NCI-H1092 treated with DMSO at 0.1 percent for 48 hours (cell line): ENCODE measurements at places on chromosomes 1 and 21.

DNA sequence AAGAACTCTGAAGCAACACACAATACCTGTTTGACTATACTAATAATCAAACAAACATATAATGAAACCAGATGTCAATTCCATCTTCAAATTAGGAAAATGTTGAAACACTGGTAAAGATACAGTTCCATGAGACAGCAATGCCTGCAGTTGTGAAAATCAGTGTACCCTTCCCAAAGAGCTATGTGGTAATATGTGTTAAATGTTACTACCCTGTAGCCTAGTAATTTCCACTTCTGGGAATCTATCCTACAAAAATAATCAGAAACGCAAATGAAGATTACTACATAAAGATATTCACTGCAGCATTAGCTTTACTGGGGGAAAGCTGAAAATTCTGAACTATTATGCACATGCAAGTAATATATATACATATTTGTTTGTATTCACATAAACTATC is 16.9 kb downstream of the GLIS1 start:
- DNase-seq: no peak

- no peak for DNase-seq
Observed at GRCh38 chr1:99648107-99648506, 2.2 kb downstream of the PALMD start.

GRCh38 chr1:209595599-209596285 is 12.2 kb downstream of the CAMK1G start:
- DNase-seq: no peak

DNA sequence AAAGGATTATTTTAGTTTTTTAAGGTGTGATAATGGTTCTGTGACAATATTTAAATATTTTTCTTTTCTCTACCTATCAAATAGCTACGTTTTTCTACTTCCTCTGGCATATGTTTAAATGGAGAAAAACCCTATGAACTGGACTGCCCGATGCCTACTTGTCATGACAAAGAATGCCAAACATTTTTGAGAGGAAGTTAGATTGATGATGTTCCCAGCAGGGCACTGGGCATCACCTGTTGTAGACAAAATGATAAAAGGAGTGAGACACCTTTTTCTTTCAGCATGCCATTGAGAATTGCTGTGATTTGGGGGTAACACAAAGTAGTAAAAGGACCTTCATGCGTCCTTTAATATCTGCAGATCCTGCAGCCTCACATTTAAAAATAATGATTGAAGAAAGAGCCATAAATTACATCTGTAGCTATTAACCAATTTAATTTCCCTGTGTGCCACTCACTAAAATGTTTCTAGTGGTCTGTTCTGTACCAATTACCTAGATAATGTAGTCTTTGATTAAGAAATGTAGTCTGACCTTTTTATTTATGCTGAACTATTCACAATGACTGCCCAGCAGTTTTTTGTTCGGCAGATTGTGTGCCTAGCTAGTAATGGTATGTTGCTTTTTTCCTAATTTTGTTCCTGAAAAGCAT is 47.6 kb downstream of the RPL5 start:
- no peak for DNase-seq

- DNase-seq: no peak
Observed at GRCh38 chr1:94228640-94229375, 8.6 kb downstream of the ARHGAP29 start.

DNA sequence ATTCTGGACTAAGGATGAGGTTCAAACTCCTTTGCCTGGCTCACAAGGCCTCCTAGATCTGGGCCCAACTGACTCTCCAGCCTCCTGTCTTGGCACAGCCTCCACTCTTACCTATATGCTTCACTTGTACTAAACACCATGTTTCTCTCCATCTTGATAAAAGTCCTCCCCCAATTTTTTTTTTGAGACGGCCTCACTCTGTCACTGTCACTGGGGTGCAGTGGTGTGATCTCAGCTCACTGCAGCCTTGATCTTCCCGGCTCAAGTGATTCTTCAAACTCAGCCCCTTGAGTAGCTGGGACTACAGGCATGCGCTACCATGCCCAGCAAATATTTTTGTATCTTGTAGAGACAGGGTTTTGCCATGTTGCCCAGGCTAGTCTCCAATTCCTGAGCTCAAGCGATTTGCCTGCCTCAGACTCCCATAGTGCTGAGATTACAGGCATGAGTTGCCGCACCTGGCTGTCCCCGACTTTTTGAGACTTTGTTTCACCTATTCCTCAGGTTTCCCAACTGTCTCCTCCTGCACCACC is 39.7 kb downstream of the CD34 start:
- DNase-seq: no peak

DNA sequence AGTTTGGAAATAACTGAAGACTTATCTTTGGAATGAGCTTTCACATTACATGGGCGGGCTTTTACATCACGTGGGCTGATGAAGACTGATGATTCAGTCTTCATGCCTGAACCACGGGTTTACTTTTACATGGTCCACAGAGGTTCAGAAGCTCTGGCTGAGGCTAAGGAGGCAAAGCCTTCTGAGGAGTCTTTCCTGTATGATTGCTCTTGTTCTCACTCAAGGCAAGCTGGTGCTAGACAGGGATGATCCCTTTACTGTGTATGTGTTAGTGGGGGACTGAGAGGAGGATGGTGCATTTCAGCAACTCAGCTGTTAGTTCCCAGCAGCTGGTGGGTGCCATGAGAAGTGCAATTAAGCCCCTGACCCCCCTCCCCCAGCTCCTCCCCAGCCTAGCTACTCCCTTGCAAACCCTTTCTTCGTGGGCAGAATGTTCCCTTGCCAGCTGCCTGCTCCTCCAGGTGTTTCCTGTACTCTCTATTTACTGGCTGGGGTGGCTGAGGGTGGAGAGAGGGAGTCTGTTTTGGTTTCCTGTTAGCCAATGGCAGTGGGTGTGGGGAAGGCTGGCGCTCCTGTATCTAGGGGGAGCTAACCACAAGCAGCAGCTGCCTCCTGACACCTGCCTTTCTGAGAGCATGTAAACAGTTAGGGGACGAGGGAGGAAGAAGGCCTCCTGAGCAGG is 15.4 kb downstream of the BTG2 start:
- DNase-seq: peak; percentile 99

DNA sequence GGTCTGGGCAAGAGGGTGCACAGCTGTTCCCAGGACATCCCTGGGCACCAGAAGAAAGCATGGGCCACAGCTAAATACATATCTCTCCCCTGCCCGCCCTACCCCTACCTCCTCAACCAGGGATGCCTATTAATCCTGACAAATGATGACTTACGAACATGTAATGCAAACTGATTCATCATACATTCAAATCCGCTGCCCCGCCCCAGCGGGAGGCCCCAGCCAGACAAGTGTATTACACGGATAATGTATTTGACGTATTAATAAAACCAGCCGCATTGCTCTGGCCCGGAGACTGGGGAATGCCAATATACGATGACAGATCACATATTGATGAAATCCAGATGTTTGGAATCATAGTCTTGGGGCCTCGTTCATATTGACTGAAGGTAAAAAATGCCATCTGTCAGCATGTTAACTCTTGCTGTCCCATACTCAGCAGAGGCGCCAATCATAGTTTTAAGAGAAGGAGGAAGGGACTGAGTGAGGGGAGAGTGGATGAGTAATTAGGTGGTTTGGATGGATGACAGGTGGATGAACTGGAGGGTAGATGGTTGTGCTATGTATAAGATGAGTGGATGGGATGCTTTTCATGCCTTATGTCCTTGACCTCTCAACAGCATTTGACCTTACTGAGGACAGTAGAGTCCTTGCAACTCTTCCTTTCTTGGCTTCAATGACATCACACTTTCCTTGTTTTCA is 68.2 kb downstream of the TMEM53 start:
- no peak for DNase-seq

GRCh38 chr1:55610203-55610602 is 395.0 kb upstream of the USP24 start:
- DNase-seq: no peak

DNA sequence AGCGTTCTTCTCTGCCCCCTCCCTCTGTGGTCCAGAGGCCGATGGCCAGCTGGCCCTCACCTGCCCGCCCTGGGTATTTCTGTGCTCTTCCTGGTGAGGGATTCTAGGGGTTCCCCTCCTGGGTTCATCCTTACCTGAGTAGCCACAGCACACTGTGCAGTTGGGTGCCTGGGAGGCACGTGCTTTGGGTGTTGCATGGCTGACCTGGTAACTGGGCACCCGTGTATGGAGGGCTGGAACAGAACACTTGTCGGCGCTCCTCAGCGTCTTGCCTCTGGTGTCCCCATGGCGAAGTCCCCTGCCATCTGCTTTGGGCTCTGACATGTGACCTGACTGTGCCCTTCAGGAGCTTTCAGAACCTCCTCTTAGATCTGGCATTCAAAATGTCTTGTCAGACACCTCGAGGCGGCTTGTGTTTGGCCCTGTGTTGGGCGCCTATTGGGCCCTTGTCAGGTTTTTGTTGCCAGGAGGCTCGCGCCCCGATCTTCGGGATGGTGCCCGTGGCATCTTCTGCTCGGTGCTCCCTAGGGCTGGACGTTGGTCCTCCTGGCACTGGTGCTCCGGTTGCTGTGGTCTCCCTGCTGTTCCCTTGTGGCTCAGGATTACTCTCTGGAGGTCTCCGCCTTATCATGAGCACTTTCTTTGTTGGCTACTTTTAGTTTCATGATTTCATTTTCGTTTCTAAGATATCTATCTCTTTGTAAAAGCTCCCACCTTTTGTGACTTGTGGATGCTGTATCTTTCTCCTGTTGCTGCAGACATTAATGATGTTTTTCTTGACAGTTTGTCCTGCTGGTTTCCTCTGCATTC is 28.5 kb downstream of the SKI start:
- DNase-seq: no peak

GRCh38 chr1:169460191-169460833 is 25.4 kb downstream of the SLC19A2 start:
- no peak for DNase-seq

DNA sequence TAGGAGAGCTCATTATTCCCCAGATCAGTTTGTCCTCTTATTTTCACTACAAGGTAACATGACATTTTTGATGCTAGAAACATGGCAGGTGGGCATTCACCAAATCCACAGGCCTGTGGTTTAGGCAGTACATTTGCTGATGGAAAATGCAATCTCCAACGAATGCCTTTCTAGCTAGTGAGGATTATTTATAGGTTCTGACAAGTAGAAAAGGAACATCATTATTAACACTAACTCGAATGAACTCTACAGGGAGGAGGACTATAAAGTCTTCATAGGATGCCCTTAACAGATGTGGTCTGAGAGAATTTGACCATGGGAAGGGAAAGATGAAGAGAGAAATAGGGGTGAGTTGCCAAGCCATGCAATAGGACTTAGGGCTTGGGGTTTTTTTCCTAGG is 71.5 kb upstream of the BCL10 start:
- no peak for DNase-seq

DNA sequence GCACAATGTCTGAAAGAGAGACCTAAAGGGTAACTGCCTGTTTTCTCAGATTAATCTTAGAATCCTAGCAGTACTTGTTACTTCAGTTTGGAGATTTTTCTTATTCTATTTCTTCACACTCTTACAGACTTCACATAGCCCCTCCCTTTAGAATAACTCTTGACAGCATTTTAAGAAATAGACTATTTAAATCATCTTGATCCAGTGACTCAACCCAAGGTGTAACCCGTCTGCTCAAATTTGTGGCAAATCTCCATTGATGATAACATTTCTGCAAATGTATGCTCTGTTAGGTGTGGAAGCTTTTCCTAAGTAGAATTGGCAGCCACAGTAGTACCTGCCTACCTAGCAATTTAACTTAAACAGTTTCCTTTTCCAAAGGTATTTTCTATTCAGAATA is 391.2 kb downstream of the DISC1 start:
- DNase-seq: no peak

GRCh38 chr1:19250629-19251304 is 557 bp downstream of the EMC1 start:
- no peak for DNase-seq

GRCh38 chr1:103497404-103497803 is 28.1 kb upstream of the RNPC3 start:
- no peak for DNase-seq

DNA sequence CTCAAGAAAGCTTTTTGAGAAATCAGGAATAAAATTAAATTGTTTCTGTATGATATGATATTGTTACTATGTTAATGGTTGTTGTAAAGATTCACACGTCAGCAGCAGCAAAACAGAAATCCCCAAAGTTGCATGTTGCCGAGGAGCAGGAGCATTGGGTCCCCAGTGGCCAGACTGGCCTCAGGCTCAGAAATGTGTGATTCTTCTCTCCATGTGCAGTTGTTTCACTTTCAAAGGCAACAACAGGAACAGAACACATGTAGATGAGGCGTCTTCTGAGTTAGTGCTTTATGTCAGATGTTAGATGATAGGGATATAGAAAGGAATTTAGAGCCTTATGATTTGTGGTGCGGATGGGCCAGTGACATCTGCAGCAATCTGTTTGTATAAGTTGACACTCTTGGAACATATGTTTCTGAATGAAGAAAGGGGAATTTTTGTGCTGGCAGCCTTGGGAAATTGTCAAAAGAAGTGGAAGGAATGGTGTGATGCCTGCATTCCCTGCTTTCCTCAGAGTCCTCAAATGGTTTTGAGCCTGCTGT is 2.1 kb upstream of the TTLL7 start:
- DNase-seq: no peak

GRCh38 chr1:67889953-67890567 is 56.8 kb upstream of the GNG12 start:
- no peak for DNase-seq

GRCh38 chr1:183543619-183544204 is 46.5 kb downstream of the NCF2 start:
- DNase-seq: peak; percentile 38

GRCh38 chr1:228905701-228906101 is 170.4 kb downstream of the RHOU start:
- DNase-seq: no peak

GRCh38 chr1:222369148-222369547 is 178.8 kb downstream of the HHIPL2 start:
- no peak for DNase-seq

DNA sequence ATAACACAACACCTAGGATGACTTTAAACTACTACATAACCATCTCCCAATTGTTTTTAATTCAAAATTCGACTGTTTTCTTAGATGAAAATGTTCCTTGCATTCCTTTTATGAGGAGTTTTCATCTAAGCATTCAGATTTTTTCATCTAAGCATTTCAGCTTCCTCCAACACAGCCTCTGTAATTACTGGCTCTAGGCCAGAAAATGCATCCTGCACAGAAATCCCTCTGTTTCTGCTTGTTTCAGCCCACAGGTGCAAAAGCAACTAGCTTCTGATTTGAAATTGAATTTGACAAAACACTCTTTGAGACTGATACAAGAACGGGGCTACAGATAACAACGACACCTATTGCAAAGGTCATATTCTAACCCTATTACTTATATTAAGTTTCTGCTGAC is 90.4 kb downstream of the RGS21 start:
- DNase-seq: no peak

DNA sequence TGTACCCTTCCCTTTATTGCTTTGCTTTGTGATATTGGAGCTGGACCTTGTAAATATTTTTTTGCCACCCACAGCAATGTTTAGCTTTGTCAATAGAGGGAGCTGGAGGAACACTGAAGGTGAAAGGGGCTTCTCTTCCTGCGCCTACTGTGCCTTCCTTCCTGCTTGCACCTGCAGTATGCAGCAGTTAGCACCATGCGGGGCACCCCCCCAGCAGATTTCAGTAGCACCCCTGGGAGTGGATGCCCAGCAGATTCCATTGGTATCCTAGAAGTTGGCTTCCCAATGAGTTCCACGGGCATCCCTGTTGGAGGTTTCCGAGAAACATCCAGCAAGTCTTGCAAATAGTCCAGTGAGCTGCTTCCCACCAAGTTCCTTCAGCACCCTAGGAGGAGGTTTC is 25.6 kb downstream of the S100A10 start:
- no peak for DNase-seq
